ENCODE measurements at places on chromosomes 6 and 20.

DNA sequence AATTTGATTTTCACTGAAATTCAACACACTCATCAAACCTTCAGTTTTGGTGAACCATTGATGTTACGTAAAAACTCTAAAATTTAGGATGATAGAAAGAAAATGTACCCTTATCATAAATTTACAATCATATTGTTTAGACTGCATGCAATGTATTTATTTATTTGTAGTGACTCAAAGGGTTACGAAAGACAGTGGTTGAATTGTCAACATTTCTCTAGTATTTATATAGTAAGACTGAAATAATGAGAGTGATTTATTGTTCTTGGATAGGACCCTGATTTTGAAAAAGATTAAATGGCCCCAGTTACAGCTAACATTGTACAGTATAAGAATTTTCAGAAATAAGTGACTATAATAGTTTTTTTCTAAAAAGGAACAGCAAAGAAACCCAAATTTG, 591.5 kb downstream of the RFPL4B start:
- no peak for DNase-seq

- no peak for DNase-seq
These were observed 136.9 kb upstream of the SGK1 start for GRCh38 chr6:134454794-134455193.

GRCh38 chr20:11230999-11231398, 557.2 kb upstream of the JAG1 start:
- no peak for DNase-seq

DNA sequence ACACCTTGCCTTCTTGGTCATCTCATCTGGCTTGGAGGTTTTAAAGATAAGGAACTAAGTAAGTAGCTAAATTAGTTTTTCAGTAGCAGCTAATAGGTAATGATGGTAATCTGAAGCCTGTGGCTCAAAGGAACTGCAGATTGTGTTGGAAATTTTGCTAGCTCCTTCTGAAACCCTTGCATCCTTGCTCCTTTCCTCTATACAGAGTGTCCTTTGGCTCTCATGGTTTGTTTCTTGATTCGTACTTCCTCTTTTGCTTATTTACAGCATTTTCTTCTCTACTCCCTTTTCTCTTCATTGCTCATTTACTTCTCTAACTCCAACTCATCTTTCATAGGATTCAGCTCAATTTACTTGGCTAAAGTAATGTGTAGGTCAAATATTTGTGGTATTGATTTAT, 19.0 kb downstream of the LRRC1 start:
- no peak for DNase-seq

DNA sequence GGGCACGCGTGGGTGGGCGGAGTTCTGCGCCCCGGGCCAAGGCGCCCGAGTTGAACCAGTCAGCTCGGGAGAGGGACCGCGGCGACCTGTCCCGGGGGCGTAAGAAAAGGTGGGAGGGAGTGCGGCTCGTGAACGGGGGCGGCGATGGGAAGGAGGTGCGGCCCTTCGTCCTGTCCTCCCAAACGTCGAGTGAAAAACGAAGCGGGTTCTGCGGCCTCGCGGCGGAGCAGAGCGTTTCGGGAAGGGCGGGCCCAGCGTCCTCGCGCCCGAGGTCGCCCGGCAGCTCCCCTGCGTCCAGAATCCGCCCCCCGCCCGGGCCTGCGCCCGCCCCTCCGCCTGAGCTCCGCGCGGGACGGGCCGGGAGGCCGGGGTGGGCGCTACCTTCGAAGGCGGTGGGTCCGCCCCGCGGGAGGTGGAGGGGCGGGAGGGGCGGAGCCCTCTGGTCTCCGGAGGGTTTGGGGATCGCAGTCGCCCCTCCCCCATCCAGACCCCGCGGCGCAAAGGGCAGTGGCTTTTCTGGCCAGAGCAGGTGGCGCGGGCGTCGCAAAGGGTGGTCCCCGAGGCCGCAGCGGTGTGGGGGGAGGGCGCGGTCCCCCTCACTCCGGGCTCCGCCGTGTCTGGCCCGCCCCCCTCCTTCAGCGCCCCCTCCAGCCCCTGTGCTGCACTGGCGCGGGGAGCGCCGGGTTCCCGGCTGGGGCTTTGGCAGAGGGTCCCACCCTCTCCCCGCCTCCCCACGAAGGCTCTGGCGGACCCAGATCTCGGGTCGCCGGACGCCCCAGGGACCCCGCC, 838 bp downstream of the STMN3 start:
- DNase-seq, result no peak

DNA sequence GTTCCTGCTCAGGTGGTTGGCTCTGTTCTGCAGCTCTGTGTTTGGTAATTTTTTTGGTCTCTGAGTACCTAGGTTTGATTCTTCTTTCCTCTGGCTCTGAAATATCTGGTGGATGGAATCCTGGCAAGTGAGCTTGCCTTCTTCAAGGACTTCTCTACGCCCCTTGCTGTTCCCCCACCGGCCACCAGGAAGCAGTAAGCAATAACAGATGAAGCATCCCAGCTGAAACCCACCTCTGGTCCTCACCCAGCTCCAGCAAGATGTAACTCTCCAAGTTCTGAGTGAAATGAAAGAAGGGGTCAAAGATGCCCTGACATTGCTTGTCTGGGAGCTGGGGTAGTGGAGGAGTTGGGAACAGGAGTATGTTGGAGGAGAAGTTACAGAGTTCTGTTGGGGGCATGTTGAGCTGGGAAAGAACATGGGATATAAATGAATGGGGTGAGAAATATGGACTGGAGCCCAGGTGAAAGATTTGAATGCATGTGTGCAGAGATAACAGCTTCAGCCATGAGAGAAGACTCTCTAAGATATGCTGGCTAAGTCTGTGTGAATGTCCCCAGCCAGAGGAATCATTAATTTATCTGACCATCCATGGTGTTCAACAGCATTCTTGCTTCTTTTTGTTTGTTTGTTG, 51.3 kb upstream of the GLP1R start:
- DNase-seq, result no peak

GRCh38 chr6:105322499-105323225, 80.2 kb downstream of the PREP start:
- DNase-seq, result no peak

DNA sequence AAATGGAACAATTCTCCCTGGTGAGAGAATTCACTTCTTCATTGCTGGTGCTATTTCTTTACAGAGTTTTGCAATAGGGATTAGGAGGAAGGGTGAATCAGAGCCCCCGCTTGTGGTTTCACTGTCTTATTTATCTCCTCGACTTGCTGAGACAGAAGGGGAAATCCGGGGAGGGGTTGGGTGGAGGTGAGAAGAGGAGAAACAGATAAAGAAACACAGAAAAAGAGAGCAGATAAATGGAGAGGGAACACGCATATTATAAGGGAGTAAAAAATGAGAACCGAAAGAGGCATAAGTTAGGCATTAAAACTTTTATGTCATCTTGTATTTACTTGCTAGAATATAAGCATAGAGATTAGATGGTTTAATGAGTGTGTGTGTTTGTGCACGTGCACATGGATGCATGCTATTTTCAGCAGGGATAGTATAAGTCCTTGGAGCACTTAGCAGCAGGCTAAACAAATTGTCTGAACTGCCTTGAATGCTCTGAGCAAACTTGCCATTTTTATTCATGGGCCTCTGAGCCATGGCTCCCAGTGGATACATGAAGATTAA, 105.0 kb downstream of the OLIG3 start:
- peak; percentile 43 for DNase-seq

- peak; percentile 88 for DNase-seq
These were observed 458 bp upstream of the ARMC12 start for GRCh38 chr6:35736253-35736894.

GRCh38 chr20:44020406-44021148, 105.9 kb downstream of the TOX2 start:
- DNase-seq, result no peak

- DNase-seq, result peak; percentile 59
These were observed 4.3 kb downstream of the GABBR1 start for GRCh38 chr6:29628419-29629281.

DNA sequence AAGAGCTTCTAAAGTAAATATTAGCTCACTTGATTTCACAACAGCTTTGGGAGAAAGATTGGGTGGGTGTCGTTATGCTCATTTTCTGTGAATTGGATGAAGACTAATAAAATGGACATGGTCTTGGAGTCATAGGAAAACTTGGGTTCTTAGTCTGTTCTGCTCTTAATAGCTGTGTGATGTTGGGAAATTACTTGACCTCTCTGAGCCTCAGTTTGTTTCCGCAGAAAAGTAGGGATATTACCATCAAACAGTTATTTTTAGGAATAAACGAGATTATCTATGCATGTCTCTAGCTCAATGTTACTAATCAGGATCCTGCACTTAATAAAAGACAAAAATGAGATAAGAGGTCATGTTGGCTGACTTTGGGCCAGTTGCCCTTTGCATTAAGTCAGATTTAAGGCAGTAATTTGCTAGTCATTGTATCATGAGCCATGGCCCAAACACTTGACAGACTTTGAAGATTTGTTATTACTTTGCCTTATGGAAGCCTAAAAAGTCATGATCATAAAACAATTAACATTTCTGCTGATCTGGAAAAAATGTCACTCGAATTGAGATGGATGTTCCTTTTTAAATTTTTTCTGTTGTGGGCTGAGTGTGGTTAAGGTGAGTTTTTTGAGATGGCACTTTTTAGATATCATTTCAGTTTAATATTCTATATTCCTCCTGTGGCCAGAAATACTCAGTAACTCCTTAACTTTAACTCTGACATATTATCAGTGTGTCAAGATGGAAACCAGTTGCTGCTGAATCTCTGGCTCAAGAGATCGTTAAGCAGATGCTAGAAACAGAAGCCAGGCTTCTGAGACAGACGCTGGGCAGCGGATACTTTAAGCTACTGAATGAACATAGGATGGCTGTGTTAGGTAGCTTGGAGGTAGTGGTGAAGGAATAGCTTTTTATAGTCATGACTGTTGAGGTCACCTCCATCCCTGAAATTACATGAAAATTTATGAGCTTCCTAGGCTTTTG, 291.6 kb downstream of the PHF3 start:
- no peak for DNase-seq

- no peak for DNase-seq
These were observed 42.6 kb downstream of the UQCC2 start for GRCh38 chr6:33668914-33669313.

- DNase-seq, result no peak
These were observed 36.6 kb downstream of the HLA-G start for GRCh38 chr6:29864037-29864810.

DNA sequence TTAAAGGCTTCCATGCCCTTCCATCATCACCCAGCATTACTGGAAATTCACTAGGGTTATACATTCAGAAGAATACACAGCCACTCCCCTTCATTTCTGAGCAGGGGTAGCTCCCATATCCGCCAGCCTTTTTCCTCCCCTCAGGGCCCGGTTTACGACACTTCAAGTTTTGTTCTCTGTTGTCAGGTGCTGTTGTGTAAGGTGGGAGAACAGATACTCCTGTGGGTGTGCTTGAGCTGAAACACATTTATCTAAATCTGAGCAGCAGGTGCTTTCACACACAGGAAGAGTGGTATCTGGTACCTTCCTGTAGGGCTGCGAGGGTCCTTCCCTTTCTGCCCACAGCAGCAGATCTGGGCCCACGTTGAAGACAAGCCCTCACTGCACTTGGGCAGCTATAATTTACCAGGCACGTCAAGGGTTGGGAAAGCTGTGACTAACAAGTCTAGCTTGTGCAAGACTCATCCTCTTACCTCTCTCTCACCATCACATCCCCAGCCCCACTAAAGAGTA, 215.8 kb upstream of the RREB1 start:
- DNase-seq, result no peak

DNA sequence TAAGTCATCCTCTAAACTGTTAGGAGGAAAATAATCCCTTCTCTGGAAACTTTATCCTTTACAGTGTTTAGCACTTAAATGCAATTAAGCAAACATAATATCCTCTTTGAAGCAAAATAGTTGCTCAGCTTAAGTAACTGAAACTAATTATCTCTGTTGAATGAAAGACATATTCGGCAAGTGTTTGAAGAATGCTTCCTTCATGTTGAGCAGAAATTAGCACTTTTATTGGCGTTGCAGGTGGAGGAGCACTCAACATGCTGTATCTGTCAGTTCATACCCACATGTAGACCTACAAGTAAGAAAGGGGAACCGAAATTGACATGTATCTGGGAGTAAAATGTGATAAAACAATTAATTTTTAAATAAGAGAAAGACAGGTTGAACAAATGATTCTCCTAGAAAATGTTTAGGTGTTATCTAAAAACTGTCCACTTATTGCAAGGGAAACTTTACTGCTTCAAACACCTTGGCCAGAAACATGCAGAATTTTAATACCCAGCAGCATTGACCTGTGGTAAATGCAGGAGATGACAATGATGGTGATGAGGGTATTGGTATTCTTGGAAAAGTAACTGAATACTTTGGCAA, 987.0 kb upstream of the MAP3K7 start:
- no peak for DNase-seq

- no peak for DNase-seq
These were observed 101.3 kb downstream of the RTN4IP1 start for GRCh38 chr6:106527979-106528378.

GRCh38 chr20:14600527-14600926, 263.1 kb upstream of the FLRT3 start:
- DNase-seq, result no peak

DNA sequence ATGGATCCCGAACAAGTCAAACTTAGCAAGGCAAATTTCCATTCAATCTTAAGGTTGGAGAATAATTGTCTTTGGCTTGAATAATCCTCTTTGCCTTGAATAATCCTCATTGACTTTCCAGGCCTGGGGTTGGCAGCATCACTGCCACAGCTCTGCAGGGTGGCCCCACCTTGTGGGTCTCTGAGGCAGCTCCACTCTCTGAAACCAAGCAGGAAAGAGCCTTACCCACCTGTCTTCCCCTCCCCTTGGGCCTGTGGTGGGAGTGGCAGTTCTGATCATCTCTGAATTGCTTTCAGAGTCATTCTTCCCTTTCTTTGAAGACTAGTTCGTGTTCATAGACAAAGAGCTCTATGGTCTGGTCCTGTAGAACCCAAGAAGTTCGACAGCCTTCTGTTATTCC, 47.5 kb downstream of the KCNQ5 start:
- DNase-seq, result no peak

GRCh38 chr20:11443382-11444119, 474.1 kb upstream of the BTBD3 start:
- DNase-seq, result no peak

DNA sequence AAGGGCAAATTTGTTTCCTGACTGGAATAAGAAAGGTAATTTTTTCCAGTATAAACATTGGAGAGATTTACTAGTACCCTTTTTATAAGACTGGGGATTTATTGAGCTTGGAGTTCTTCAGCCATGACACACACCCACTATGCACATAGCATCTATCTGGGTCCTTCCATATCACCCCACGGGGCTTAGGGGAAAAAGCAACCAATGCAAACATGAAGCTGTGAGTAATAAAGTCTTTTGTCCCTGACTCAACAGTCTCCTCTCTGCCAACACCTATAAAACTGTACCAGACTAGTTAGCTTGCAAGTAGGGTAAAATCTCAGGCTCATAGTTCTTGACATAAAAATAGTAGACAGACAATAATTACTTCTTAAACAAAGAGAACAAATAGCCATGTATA, 23.4 kb downstream of the COL21A1 start:
- DNase-seq, result no peak

DNA sequence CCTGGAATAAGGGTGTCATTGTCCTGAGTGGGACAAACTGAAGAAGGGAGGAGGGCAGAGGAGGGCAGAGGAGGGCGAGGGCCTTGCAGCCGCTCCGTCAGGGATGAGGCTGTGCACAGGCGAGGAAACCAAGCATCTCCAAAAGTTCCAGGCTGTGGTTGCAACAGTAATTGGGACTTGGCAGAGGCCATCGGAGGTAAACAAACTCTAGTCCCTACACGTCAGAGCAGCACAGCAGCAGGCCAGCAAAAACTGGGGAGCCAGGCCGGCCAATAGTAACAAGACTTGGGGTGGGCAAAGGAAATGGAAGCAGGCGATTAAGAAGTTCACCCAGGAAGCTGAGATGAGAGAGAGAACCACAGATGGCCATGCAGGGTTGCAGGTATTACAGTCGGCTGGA, 142.8 kb downstream of the SMOC2 start:
- DNase-seq, result no peak

- DNase-seq, result no peak
These were observed 991.9 kb downstream of the EPHA7 start for GRCh38 chr6:92427453-92427852.

All from left lung (tissue), 14 donors.